ENCODE measurements at places on chromosomes 5 and 9. TPM values are rescaled to one million over a fixed set of nuclear protein-coding genes. Genes with fewer than 3 reads are reported as not detected.

GRCh38 chr5:90898326-90899013, 339.9 kb downstream of the ADGRV1 start:
- no peak for DNase-seq

GRCh38 chr9:614431-614830, 227.1 kb upstream of the DMRT1 start:
- peak; percentile 14 for DNase-seq

DNA sequence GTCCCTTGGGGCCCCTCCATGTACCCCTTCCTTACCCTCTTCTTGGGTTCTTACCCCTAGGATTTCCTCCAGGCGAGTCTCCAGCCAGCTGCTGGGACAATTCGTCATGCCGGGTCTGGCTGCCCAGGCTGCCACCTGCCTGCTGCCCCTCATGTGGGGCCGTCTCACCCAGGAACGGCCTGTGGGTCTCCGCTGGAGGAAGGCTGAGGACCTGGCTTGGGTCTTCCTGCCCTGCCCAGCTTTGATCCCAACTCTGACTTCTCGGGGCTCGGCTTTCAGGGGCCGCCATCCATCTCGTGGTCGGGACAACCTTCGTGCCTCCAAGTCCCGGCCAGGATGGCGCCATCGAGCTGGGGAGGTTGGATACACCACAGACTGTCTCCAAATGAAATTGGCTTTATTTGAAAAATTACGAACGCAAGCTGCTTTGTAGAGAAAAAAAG, 38.1 kb downstream of the HMCN2 start:
- DNase-seq = no peak

Gene PROB1
- total RNA-seq = 3.0 TPM

Gene UGT3A2
- total RNA-seq = not detected
